ENCODE measurements at places on chromosomes 2 and 18.

GRCh38 chr2:215983581-215984351 is 29.6 kb downstream of the MREG start:
- DNase-seq, result no peak

DNA sequence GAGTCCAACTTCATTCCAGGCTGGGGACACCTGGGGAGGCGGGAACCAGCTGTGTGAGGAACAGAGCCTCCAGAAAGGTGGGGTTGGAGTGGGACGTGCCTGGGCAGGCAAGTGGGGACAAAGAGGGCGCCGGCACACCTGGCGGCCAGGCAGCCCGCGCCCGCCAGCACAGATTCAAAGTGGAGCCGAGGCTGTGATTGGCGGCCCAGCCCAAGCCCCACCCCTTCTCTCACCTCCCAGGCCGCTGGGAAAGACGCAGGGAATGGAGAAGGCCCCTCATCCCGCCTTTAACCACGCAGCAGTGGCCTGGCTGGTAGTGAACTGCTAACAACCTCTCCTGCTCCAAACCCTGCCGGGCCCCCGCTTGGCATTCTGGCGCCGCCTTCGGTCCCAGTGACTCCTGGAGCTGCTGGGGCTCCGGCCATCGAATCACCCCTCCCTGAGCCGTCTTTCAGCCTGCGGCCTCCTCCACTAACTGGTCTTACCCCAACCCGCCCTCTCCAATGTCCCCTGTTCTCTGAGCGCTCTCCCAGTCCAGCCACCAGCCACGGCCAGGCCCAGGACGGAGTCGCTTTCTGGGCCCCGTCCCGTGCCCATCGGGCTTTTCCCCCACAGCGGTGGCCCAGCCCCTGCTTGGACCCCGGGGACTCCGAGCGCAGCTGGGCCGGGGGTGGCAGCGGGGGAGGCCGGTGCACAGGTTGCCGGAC is 27.9 kb upstream of the PTMA start:
- no peak for DNase-seq

DNA sequence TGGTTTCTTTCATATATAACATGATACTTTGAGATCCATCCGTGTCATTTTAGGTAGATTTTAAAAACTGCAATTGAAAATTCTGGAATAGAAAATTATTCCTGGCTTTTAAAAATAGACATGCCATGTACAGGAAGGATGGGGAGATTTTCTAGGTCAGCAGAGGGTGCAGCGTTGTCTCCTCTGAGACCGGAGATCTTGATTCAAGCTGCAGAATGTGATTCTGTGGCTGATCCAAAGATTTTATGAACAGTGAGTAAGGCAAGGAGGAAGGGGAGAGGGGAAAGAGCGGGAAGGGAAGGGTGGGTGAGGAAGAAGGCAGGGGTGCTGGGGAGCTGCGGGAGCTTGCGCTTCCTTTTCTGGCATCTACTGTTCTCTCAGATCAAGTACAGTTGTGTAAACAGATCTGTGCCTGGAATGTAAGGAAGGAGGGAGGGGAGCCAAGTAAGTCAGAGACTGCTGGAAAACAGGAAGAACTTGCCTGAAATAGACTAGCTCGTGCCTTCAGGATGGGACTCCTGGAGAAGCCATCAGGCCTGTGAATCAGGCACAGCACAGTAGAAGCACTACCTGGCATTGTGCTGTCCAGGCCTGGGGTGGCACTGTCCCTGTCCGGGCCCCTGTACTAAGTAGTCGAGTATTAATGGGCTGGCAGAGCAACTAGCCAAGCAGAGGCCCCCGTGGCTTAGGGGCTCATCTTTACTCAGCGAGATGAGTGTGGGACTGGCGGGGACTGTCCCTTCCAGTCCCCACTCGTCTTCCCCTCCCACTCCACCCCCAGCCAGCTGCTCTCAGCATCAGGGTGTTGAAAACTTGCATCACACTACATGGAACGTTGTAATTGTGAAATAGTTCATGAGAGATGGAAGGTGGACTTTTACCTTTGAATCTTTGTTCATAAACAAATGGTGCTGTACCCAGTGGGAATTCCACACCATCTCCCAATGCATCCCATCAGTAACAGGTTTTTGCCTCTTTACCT is 163.5 kb downstream of the UXS1 start:
- no peak for DNase-seq

DNA sequence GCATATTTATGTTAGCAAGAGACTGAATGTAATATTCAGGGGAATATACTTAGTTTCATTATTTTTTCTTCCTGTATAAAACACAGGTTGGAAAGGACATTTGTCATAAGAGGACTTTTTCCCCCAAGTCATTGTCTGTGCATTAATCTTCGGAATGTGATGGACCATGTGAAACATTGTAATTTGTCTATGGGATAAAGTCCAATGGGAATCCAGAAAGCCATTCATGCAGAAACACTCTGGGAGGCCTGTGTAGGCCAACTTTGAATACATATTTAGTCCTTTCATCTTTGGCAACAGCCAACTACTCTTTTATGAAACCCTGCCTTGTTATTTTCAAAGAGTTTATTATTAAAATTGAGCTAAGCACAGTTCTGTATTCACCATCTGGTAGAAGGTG is 386.4 kb downstream of the PIK3C3 start:
- DNase-seq, result no peak

DNA sequence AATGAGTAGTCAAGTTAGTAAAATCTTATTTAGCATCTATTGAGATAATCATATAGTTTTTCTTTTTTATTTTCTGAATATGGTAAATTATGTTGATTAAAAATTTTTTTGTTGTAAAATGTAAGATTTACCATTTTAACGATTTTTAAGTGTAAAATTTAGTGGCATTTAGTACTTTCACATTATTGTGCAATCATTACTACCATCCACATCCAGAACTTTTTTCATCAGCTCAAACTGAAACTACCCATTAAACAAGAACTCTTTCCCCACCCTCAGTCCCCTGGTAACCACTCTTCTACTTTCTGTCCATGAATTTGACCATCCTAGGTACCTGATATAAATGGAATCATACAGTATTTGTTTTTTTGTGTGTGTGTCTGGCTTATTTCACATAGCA is 11.1 kb downstream of the RAB3GAP1 start:
- no peak for DNase-seq

GRCh38 chr2:35365859-35366258 is 989.7 kb upstream of the CRIM1 start:
- DNase-seq, result no peak

Measured in AML-193 (cell line).